ENCODE measurements at places on chromosomes 1 and 21.

- DNase-seq = no peak
Observed at GRCh38 chr21:29638761-29639327, 301.0 kb downstream of the GRIK1 start.

GRCh38 chr21:39181205-39181818 lies 1.9 kb downstream of the PSMG1 start:
- DNase-seq = no peak

GRCh38 chr1:211531194-211532087 lies 39.5 kb upstream of the RD3 start:
- DNase-seq = no peak

- DNase-seq = peak; percentile 94
Observed at GRCh38 chr1:85289207-85289847, 12.9 kb upstream of the BCL10 start.

DNA sequence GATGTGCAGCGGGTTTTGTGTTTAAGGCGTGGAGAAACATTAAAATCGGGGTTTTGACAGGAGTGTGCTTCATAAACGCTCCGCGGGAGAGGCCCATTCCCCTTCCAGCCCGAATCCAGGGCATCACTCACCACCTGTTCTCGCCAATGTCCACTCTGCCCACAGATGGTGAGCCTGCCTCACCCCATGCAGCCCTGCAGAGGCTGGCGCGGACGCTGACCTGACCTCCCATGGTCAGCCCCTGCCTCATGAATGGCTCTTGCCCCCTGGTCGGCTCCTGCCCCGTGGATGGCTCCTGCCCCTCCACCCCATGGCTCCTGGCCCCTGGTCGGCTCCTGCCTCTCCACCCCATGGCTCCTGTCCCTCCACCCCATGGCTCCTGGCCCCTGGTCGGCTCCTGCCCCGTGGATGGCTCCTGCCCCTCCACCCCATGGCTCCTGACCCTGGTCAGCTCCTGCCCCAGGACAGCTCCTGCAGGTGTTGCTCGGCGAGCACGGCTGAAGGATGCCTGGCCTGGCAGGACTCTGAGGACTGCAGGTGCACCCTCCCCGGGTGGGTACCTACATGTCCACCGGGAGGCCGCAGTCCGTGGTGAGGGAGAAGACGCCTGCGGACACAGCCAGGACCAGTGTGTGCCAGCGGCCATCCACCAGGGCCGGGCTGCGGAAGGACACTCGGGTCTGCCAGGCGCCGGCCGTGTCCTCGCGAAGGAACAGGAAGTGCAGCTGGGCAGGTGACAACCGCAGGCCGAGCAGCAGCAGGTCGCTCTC lies 6.7 kb downstream of the KRTAP10-1 start:
- DNase-seq = no peak
